Suppressor macrophage treated with lipopolysaccharide for 4 hours (primary cell): ENCODE measurements at places on chromosomes 1 and 21.

DNA sequence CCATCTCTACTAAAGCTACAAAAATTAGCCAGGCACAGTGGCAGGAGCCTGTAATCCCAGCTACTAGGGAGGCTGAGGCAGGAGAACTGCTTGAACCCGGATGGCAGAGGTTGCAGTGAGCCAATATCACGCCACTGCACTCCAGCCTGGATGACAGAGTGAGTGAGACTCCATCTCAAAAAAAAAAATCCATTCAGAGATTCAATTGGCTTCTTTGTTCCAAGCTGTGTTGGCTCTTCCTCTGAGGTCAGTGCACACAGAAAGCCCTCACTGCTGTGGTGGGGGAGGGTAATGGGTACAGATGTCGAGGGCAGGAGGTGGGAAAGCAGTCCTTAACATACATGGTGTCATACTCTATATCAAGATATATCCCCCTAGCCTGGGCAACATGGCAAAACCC, 14.7 kb downstream of the TIE1 start:
- DNase-seq = no peak

- no peak for DNase-seq
Observed at GRCh38 chr1:157001304-157001703, 44.2 kb downstream of the ARHGEF11 start.

GRCh38 chr1:53913352-53914033, 19.5 kb downstream of the DIO1 start:
- DNase-seq = no peak

DNA sequence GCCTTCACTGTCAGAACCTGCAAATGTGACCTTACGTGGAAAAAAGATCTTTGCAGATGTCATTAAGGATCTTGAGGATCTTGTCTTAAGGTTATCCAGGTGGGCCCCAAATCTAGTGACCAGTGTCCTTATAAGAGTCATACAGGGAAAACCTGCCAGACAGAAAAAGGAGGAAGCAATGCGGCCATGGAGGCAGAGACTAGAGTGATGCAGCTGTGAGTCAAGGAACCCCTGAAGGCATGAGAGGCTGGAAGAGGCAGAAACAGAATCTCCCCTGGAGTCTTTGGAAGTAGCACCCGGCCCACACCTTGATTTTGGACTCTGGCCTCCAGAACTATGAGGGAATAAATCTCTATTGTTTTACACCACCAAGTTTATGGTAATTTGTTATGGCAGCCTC, 36.5 kb upstream of the DNASE2B start:
- DNase-seq = no peak

GRCh38 chr1:172485626-172486025, 41.8 kb upstream of the PIGC start:
- DNase-seq = no peak
